GM12878 (cell line): ENCODE measurements at places on chromosomes 7 and 10.

DNA sequence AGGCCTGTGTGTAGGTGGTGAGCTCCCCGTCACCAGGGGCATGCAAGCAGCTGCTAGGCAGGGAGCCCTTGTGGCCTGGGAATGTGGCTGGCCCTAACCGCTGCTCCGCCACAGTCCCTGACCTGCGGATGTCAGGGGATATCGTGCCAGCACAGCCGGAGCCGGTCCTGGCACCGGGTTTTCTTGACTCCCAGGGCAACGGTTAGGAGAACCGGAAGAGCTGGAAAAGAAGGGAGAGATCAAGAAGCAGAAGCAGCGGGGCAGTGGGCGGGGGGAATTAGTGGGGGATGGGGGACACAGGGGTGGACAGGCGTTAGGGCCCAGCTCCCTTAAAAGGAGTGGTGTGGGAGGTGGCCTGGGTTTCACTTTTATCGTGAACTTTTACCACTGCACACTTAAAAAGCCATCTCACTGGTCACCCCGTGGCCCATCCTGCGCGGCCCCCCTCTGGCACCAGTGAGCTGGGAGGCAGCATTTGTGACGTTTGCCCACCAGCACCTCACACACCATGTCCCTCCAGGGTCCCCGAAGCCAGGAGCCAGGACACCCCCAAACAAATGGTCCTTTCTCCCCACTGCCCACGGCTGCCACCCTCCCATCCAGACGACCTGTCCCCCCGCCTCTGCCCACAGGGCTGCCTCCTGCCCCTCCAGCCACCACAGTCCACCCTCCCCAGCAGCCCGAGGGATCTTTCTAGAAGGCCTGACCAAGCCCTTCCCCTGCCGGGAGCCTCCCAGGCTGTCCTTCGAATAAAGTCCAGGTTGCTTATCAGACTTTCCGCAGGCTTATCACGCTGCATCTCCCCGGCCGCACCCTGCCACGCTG, 1.8 kb upstream of the MICALL2 start:
- DNase-seq: no peak

DNA sequence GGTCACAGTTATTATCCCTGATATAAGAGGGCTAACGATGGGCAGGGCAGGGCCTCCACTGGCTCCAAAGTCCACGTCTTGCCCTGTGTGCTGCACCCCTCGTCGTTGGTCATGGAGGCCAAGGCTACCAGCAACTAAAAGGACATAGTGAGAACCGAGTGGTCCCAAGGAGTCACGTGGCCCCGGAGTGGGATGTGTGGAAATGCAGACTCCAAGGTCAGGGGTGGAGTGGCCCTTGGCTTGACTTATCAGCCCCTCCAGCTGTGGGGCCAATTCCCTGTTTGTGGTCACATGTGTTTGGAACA, 30.7 kb downstream of the BTBD16 start:
- no peak for DNase-seq

GRCh38 chr7:47941136-47941844, 7.0 kb downstream of the PKD1L1 start:
- no peak for DNase-seq

DNA sequence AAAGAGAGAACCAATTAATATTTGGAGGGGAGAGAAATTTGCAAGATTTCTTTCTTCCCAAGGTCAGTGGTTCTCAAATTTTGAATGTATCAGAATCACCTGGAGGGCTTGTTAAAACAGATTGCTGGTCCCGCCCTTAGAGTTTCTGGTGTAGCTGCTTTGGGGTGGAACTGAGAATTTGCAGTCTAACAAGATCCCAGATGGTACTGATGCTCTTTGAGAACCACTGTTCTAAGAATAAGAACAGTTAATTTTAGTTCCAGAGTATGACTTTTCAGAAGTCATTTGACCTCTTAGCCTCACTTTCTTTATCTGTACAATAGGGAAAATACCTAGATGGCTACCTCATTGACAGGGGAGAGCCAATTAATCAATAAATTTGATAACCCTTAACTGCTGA, 161.6 kb downstream of the PRKG1 start:
- DNase-seq: no peak
